Activated CD4-positive, alpha-beta T cell treated with anti-CD3 and anti-CD28 coated beads, Interleukin-2, amount 10 ng/mL, durations not matched to agents 24 days and 14 days (primary cell): ENCODE measurements at places on chromosomes 5 and 9.

DNA sequence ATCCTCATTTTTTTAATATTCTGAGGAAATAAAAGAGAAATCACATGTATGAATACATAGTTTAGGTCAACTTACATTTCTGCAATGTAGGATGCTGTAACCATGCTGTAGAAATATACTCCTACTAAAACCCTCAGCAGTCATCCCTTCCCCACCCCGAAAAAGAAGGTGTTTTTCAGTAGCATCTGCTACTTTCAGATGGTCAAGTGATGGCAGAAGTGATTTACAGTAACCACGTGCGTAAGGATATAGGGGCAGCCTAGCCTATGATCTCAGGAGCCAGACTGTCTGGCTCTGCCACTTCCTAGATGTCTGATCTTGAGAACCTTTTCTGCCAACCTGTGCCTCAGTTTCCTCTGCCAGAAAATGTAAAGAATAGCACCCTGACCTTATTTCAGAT is 26.0 kb upstream of the SYK start:
- H3K4me1 ChIP-seq = no peaks in the 10 kb centered on the region
- no peak overlapping the region for H3K27ac ChIP-seq
- peaks cover 11% of the 10 kb centered on the region for H3K27me3 ChIP-seq
- H3K4me3 ChIP-seq = no peak overlapping the region
- peak; percentile 19 for DNase-seq
- no peaks in the 10 kb centered on the region for H3K36me3 ChIP-seq

GRCh38 chr9:130459151-130459550 is 14.4 kb downstream of the ASS1 start:
- peaks cover 6% of the 10 kb centered on the region for H3K27me3 ChIP-seq
- H3K4me3 ChIP-seq = no peak overlapping the region
- no peaks in the 10 kb centered on the region for H3K4me1 ChIP-seq
- no peak for DNase-seq

- no peak overlapping the region for H3K27ac ChIP-seq
- no peak for DNase-seq
- H3K27me3 ChIP-seq = peaks cover 54% of the 10 kb centered on the region
- H3K36me3 ChIP-seq = no peaks in the 10 kb centered on the region
Measured at GRCh38 chr5:163569284-163569683, 63.9 kb downstream of the MAT2B start.

GRCh38 chr9:87270221-87270847 is 227.3 kb upstream of the DAPK1 start:
- no peaks in the 10 kb centered on the region for H3K36me3 ChIP-seq
- no peak overlapping the region for H3K27ac ChIP-seq
- peaks cover 10% of the 10 kb centered on the region for H3K27me3 ChIP-seq
- H3K4me3 ChIP-seq = no peak overlapping the region
- peaks cover 6% of the 10 kb centered on the region for H3K4me1 ChIP-seq

GRCh38 chr9:70441622-70442021 is 27.2 kb upstream of the KLF9 start:
- peaks cover 8% of the 10 kb centered on the region for H3K4me1 ChIP-seq
- H3K27ac ChIP-seq = no peak overlapping the region
- DNase-seq = no peak
- H3K27me3 ChIP-seq = no peaks in the 10 kb centered on the region
